Activated naive CD4-positive, alpha-beta T cell treated with Interleukin-2 at 50 U/mL for 16 hours (primary cell): ENCODE measurements at places on chromosomes 2 and 18.

DNA sequence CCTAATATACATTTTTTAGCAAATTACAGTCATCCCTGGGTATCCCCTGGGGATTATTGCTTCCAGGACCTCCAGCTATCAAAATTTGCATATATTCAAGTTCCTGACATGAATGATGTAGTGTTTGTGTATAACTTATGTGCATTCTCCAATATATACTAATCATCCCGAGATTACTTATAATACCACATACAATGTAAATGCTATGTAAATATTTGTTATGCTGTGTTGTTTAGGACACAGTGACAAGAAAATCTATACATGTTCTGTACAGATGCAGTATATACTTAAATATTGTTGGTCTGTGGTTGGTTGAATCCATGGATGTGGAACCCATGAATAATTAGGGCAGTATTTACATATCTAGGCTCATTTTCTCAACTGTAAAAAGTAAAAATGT lies 1060.3 kb downstream of the DSC3 start:
- DNase-seq: no peak

GRCh38 chr2:97781981-97782380 lies 68.6 kb downstream of the ZAP70 start:
- DNase-seq: no peak

DNA sequence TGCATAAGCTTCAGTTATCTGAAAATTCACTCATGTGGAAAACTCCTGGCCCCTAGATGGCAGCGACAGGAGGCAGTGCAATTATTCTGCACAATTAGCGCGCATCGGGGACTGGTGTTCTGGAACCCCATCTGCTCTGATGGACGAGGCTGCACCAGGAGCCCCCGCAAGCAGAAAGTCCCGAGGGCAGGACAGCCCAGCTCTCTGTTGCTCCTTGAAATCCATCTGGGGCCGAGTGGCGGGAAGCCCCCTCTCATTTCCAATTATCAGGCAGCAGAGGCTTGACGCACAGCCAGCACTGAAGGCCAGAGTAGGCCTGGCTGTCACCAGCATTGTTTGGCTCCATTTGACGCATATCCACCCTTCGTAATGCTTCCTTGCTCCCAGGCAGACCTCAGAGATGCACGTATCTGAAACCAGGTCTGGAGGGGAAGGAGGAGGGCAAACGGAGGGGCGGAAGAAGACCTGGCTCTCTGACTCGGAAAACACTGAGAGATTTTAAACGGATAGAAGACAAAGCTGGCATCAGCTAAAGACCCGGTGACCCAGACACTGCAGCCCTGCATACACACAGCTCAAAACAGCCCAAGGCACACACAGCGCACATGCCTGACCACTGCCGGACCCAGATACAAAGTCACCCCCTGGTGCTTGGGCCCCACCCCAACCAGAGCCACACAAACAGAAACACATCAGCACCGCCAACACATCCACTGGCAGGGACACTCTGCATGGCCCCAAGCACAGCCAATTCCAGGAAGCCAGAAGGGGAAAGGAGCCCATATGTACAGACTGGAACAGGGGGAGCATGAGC lies 69.8 kb downstream of the TNS1 start:
- DNase-seq: no peak

- peak; percentile 83 for DNase-seq
Measured at GRCh38 chr2:240851078-240851991, 17.3 kb upstream of the AGXT start.

GRCh38 chr2:239949075-239949474 lies 76.1 kb downstream of the NDUFA10 start:
- DNase-seq: no peak

- no peak for DNase-seq
Measured at GRCh38 chr2:9112079-9112721, 94.4 kb upstream of the ASAP2 start.

DNA sequence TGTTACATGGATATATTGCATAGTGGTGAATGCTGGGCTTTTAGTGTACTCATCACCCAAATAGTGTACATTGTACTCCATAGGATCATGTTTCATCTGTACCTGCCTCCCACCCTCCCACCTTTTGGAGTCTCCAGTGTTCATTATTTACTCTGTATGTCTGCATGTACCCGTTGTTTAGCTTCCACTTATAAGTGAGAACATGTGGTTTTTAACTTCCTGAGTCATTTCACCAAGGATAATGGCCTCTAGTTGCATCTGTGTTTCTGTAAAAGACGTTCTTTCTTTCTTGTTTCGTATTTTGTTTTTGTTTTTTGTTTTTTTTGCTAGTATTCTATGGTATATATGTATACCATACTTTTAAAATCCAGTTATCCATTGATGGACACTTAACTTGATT lies 107.5 kb downstream of the MSTN start:
- DNase-seq: no peak

- no peak for DNase-seq
Measured at GRCh38 chr2:62042944-62043343, 137.5 kb downstream of the COMMD1 start.

- peak; percentile 35 for DNase-seq
Measured at GRCh38 chr2:102061962-102062795, 70.4 kb downstream of the IL1R2 start.

DNA sequence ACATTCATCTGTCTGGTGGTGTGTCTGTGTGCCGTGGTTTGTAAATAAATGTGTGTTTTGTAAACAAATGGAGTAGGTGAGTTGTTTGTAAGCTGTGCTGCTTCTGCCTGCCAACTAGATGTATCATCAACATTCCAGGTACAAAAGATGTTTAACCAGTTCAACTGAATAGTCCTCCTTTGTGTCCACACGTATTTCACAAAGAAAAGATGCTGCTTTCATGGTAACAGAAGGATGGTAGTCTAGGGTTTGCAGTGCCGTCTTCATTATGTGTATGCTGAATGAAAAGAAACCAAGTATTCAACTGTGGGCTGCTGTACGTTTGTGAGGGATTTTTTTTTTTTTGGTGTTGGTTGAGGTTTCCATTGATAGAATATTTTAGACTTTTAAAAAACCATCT lies 72.1 kb downstream of the CAMKMT start:
- no peak for DNase-seq

DNA sequence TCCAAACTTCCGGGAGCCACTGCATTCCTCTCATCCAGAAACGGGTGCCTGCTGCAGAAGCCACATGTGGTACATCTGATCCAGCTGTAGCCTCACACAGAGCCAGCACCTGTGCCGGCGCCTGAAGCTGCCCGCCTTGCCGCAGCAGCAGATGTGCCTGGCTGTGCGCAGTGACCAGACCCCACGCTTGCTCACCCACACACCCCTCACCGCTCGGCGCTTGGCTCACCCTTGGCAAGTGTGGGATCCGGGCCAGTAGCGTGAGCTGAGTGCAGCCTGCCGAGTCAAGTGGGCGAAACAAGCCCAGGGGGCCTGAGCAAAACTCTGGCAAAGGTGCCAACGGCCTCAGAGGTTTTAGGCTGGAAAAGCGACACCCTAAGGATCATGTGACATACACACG lies 220.1 kb upstream of the TMEFF2 start:
- DNase-seq: no peak

DNA sequence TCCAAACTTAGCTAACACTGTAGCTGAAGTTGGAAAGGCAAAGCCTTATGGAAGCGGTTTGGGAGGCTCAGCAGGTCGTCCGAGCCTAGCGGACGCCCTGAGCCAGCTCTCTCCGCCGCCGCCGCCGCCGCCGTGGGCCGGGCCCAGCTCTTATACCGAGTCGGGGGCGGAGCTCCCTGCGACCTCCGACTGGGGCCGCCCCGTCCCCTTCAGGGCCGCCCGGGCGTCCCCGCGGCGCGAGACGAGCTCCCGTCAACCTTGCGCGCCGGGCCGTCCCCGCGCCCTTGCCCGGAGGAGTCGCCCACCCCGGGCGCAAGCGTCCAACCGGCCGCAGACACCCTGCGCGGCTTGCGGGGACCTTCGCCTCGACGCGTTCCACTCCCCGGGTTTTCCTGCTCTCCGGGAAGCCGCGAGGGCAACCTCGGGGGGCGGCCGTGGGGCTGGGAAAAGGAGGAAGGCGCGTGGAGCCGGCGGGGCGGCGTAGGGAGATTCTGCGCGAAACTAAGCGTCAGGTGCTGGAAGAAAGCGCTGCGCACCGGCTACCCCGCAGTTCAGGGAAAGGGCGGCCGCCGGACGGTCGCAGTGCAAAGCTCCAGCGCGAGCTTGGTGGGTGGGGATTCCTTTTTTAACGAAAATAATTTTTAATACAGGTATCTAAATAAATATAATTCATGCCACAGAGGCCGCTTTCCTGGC lies at the start of gene SLC40A1:
TSS of gene SLC40A1 (minus strand) at position 129 of the 696 bp plus-strand sequence. CDS start 326 bp downstream, outside the sequence.
- peak; percentile 73 for DNase-seq

DNA sequence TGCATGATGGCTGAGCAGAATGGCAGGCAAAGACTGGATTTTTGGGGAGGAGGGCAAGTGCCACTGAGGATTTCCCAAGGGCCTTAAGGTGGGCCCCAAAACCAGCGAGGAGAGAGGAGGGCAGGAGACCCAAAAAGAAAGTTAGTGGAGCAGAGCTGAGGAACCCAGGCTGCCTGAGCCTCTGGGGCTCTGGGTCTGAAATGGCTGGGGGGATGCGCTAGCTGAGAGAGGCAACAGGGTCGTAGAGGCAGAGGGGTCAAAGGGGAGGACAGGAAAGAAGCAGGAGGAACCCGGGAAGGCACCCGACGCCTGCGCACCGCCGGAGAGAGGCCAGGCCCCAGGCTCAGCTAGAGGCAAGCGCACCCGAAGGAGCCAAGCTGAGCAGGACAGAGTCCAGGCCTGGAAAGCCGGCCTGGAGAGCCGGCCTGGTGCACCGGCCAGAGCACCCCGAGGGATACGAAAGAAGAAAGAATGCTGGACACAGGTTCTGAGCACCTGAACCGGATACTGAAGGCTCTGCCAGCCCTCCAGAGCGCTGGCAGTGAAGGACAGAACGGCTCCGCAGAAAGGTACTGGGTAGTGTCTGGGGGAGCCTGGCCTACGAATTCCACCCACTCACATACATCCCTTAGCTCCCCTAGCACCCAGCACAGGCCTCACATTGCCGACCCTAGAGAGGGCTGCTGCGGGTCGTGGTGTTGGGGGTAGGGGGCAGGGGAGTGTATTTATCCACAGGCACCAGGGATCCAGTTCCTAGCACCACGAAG lies 39.5 kb upstream of the ATP6V1B1 start:
- no peak for DNase-seq

GRCh38 chr2:240643093-240643810 lies 18.0 kb downstream of the GPR35 start:
- DNase-seq: no peak

GRCh38 chr2:56034258-56034657 lies 110.7 kb upstream of the EFEMP1 start:
- no peak for DNase-seq

DNA sequence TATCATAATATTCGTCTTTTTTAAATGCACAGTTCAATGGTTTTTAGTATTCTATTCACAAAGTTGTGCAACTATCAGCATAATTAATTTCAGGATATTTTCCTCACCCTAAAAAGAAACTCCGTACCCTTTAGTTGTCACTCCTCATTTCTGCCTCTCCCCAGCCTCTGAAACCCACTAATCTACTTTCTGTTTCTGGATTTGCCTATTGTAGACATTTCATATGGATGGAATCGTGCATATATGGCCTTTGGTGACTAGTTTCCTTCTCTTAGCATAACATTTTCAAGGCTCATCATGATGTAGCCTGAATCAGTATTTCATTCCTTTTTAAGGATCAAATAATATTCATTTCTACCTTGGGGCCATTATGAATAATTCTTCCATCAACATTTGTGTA lies 18.5 kb downstream of the NEURL3 start:
- no peak for DNase-seq

DNA sequence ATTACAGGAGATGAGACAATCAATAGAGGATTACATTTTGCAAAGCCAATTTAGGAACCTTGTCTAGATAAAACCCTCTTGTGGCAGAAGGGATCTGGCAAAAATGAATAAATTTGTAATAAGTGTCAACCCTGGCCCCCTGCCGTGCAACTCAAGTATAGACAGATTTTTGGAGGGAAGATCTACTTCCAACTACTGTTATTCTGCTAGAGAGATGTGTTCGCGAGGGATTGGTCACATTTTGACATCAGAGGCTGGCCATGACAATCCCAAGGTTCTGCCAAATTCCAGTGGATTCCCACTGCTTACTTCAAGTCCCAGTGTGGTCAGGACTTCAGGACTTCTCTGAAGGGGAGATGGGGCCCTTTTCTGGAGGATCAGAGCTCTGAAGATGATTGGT lies 192.6 kb downstream of the SH3RF3 start:
- no peak for DNase-seq

DNA sequence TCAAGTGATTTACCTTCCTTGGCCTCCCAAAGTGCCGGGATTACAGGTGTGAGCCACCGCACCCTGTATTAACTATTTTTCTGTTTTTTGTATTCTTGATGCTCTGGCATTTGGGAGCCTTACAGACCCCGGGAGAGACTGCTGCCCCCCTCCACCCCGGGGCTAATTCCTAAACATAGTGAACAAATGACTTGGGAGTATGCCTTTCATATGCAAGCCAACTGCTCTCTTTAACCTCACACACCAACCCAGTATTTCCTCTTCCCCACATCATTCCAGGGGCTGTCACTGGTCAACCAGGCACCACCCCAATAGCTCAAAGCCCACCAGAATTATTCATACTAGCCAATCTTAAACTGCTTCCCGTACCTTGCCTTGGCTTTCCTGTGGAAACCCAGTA lies 79.7 kb downstream of the PDK1 start:
- no peak for DNase-seq

- DNase-seq: peak; percentile 1
Measured at GRCh38 chr2:240467659-240468302, 32.3 kb downstream of the GPC1 start.

- no peak for DNase-seq
Measured at GRCh38 chr18:41072946-41073345, 882.1 kb upstream of the PIK3C3 start.

DNA sequence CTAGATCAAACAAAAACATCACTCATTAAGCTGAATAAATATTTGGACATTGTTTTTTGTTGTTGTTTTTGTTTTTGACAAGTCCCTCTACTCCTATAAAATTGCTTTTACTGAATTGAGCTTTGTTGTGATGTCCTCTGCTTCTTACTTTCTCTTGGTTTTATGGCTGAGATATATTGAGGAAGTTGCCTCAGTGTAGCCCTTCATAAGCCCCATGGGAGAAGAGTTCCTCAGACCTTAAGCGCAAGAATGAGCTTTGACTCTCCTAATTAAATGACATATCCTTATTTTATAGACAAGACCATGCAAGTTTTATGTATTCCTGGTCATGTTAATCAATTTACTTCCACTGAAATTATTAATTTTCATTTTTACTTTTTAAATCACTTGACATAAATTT lies 54.9 kb downstream of the CERKL start:
- no peak for DNase-seq

GRCh38 chr2:207162316-207162715 lies 3.4 kb downstream of the KLF7 start:
- DNase-seq: no peak

GRCh38 chr2:39871291-39871761 lies 92.3 kb upstream of the THUMPD2 start:
- DNase-seq: no peak

- no peak for DNase-seq
Measured at GRCh38 chr2:105334211-105334610, 3.1 kb upstream of the C2orf49 start.

DNA sequence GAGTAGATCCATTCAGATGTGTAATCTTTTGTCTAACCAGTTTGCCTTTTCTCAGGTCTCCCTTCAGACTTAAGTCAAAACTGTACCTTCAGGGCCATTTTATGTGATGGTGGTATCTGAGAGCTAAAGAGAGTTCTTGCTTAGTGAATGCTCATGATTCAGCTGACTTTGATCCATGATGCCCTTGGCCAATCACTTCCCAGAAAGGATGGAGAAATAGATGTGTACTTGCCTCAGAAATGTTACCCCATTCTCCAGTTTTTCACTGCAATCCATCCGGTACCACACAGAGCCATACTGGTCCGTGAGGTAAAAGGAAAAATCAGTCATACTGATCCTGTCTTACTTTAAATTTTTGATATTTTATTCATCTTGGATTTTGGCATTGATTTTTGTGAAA lies 234.8 kb upstream of the PIK3C3 start:
- no peak for DNase-seq
